Foreskin melanocyte (primary cell): ENCODE measurements at places on chromosomes 1 and 21.

GRCh38 chr1:213163278-213163711 lies 112.3 kb downstream of the RPS6KC1 start:
- peak; percentile 60 for DNase-seq

DNA sequence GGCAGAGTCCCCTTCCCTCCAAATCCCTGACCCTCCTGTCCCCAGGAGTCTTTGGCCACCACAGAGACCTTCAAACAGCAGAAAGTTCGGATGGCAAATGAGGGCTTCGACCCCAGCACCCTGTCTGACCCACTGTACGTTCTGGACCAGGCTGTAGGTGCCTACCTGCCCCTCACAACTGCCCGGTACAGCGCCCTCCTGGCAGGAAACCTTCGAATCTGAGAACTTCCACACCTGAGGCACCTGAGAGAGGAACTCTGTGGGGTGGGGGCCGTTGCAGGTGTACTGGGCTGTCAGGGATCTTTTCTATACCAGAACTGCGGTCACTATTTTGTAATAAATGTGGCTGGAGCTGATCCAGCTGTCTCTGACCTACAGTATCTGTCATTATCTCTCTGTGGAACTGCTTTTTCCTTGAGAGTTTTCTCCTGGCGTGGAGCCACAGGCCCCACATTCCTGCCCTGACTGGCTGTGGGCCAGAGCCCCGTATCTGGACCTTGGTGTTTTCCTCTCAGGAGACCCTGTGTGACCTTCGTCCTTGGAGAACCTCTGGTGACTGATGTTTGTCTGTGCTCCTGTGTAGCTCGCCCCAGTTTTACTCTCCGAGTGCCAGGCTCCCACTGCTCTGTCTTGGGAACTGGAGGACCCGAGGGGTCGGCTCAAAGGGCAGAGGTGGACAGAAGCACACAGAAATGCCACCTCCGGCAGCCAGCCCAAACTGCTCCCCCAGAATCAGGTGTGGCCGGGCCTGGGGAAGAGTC lies 4.8 kb downstream of the SLC27A3 start:
- DNase-seq: no peak

- DNase-seq: no peak
Observed at GRCh38 chr1:77057994-77058585, 161.1 kb downstream of the PIGK start.

DNA sequence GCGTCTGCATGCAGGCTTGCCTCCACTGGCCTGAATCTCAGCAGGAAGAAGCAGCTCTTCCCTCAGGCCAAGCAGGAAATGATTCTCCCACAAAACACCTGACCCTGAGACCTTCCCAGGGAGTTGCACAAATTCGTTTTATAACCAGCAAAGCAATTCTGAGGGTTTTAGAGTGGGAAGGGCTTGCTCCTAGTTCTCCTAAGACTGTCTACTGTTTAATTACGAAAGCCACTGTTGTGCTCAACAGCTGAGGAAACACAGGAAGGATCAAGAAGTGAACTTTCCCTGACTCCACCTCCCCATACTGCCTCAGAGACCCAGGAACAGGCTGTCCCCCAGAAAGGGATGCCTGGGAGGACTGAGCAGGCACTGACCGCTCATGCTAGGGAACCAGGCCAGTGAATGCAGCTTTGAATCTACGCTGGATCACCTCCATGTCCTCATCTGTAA lies 37.0 kb upstream of the PUM1 start:
- peak; percentile 92 for DNase-seq

GRCh38 chr21:17671733-17672132 lies 59.0 kb upstream of the BTG3 start:
- no peak for DNase-seq

GRCh38 chr21:41610042-41610839 lies 102.3 kb upstream of the TMPRSS2 start:
- peak; percentile 36 for DNase-seq

- DNase-seq: no peak
Observed at GRCh38 chr1:204416589-204417073, 5.0 kb upstream of the PPP1R15B start.

DNA sequence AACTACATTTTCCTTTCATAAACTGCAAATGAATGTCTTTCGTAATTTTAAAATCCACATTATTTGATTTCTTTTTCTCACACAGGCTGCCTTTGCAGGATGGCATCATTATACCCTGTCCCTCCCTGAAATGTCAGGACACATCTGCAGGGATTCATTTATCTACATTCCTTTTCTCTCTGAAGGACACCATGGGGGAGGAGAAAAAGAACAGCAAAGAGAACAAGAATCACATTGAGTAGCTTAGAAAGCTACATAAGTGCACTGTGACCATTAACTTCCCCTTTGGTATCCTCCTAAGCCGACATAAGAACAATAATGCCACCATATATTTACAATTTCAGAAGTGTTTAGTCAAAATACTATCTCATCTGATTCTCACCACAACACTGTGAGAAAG lies 129.5 kb downstream of the PIGK start:
- no peak for DNase-seq

DNA sequence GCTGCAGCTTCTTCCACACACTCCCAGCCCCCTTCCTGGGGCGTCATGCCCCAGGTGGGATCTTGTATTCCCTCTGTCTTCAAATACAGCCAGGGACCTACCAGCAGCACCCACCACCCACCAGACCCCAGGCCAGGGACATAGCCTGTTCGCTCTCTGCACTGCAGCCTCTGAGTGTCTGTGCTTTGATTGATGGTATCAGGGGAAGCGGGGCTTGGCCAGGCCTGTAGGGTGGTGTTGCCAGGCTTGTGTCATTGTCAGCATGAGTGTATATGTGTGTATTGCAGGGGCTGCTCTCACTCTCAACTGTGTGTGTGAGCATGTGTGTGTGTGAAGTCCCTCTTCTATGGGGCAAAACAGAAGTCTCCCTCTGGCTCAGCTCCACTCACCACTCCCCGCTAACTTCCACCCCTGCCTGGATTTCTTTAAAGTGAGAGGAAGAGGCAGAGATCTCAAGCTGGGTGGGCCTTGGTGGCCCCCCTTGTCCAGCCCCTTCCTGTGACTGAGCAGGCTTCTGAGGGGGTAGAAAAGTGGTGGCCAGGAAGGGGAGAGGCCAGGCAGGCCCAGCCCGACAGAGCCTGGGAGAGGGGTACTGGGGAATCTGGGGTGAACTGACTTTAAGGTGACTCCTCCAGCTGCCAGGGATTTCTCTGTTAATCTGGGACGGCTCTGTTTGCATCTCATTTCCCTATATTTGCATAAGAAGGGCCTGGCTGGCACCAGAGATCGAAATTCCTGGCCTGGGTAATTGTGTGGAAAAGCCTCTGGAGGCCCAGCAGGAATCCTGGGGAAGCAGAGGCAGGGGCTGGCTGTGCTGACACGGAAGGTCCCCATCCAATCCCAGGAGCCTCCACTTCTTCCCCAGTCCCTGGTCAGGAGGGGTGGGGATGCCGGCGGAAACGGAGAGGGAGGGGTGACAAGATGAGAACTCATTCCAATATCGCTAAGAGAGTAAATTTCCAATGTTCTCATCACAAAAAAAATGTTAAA lies 18.6 kb upstream of the ADGRB2 start:
- DNase-seq: no peak
